ENCODE measurements at places on chromosomes 12 and 14.

- DNase-seq: no peak
Measured at GRCh38 chr12:99259040-99259934, 388.3 kb upstream of the GARIN6 start.

- peak; percentile 28 for DNase-seq
Measured at GRCh38 chr14:91138511-91139359, 24.9 kb downstream of the DGLUCY start.

DNA sequence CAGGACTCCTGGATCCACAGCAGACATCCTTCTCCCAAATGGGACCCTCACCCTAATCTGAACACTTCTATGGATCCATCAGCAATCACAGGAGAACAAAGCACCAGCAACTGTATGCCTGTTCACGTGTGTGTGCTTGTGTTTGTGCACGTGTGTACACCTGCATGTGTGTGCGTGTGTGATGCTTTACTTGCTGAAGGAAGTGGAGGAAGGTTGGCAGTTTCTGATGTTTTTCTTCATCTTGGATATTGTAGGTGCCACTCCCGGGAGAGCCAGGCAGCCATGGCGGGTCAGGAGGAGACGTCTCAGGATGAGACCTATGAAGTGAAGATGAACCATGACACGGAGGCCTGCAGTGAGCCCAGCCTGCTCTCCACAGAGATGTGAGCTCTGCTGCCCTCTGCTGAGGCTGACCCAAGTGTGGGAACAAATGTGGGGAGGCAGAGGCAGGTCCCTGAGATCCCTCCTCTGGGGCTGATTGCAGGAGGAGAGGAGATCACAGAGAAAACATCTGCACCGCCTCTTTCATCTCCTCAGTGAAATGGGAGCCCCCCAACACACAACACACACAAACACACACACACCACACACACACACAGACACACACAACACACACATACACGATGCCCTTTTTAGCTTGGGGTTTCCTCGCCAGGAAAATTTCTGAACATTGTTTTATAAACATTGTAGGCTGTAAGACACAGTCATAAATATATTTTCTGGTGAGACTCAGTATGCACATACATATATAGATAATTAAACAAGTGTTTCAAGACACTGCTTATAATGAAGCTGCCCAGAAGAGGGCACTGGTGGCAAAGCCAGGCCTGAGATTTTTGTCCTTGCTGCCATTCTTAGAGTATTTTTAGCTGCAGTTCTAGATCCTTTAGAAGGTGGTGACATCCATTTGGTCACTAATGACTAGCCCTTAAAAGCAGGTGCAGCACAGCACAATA is 112.2 kb upstream of the FKBP4 start:
- peak; percentile 47 for DNase-seq

GRCh38 chr12:123916729-123917128 is 55.9 kb downstream of the CCDC92 start:
- DNase-seq: no peak

- DNase-seq: no peak
Measured at GRCh38 chr14:58119381-58119780, 32.6 kb downstream of the ARMH4 start.

DNA sequence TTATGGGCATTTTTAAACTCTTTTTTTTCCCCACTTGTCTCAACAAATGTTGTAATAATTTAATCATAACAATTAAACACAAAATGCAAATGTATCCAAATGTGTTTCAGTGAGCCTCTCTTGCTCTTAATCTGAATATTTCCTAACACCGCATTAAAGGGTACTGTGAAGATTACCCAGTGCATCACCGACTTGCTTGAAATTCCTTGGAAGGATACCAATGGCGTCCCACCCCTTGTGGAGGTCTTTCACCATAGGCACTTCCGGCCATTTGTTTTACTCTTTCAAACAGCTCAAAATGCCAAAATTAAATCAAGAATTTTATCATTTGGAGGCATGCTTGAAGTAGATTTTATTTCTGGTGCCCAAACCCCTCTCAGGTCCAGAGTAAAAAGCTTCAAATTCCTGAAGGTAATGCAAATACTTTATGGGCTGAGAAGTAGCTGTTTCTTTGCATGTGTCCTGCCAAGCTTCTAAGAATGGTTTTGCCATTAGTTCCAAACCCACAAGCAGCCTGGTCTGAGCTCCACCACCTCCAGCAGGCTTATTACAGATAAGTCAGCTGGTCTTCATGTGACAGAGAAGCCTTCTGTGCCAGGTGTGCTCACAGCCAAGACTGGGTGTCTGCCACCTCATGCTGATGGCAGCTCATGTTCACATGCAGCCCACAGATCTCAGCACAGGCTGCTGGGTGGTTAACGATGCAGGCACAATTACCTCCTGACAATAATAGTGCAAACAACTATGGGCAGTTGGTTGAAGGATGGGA is 16.4 kb upstream of the NUDT4 start:
- no peak for DNase-seq

DNA sequence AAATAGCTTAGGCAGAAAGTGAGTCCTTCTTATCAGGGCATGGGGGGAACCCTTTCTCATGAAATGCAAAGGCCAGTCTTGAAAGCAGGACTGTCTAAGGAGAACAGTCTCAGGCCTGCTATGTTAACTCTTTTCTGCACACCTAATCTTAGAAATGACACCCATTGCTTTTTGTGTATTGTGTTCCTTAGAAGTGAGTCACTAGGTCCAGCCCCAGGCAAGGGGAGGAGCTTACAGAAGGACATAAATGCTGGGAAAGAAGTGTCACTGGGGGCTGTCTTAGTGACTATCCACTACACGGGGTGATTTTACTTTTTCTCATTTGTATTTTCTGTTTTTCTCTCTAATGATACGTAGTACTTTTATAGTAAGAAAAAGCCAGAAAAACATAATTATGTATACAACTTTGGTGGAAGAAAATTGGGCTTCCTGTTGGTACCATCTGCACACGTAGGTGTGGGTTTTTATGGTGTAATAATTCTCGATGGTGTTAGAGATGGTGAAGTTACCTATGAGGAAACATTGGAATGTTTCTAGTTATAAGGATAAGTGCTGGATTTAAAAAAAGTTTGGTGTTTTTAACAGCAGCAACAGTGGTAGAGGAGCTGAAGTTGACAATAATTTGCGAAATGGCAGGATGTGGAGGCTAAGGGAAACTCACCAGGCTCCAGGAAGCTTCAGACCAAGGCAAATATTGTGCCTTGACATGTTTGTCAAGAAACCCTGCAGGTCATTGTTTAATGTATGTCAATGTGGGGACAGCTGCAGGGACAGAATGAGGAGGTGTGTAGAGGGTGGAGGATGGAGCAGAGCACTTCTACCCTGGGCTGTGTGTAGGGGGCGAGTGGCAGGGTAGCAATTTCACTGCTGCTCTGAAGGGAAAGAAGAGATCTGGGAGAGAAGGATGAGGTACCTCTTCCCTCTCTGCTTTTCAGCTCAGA is 214.9 kb downstream of the KTN1 start:
- no peak for DNase-seq

GRCh38 chr14:77007975-77008421 is 20.5 kb downstream of the IRF2BPL start:
- DNase-seq: no peak

DNA sequence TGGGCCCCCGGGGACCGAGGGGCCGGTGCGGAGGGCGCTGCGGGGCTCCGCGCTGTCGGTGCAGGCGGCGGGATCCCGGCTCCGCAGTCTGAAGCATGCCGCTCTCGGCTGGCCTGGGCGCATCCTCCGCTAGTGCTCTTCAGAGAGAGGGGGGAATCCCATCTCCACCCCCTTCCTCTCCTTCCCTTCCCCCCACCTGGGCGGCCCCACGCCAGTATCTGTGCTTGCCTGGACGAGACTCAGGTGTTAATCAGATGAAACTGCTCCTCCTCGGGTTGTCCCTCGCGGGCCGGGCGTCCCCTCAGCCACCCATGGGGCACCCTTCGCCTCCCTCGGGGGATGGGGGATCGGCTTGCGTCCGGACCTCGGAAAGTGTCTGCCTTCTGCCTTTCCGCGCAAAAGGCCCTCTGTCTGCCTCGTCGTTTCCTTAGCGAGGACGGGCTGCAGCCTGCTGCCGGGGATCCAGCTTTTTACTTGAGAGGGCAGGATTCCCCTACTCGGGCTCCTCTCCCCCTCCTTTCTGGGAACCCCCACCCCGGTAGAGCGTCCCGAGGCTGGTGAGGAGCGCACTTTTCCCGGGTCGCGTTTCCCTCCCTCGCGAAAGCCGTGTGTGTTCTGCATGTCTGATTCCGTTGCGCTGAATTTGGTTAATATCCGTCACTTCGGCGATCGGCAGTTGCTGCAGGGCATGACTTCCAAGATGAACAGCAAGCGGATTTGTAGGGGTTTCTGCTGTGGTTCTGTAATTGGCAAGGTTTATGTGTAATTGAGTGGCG is 1.1 kb downstream of the GPHN start:
- peak; percentile 54 for DNase-seq

DNA sequence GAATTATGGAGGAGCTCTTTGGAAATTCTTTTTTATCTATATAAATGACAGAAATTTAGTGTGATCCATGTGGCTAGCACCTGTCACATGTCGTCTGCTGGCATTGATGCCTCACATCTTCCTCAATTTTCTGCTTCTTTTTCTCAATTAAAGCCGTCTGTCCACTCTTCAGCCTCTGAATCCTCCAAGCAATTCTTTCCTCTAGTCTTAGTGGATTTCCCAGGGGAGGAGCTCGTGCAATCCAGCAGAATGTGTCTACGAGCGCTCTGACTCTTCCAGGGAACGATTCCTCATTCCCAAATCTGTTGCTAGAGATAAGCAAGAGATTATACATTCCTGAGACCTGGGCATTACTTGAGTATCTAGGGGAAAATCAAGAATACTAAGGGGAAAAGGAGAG is 176.6 kb downstream of the EMP1 start:
- DNase-seq: no peak

GRCh38 chr14:81946834-81947798 is 413.5 kb upstream of the SEL1L start:
- no peak for DNase-seq

- DNase-seq: no peak
Measured at GRCh38 chr12:124310785-124311184, 15.9 kb downstream of the RFLNA start.

DNA sequence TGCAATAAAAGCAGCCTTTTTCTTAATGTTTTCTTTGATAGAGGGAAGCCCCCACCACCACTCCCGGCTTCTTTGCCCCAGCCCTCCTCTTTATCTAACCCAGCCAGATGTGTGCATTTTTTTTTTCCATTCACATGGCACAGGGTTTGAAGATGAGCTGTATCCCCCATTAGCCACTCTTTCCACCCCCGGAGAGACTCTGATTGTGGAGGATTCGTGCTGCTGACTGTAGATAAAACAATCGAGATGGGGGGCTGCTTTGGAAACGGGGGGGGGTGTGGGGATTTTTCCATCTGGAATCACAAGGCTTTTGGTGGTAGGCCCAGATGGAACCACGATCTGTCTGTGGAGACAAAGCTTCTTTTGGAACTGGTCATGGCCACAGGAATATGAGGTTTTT is 46.2 kb upstream of the VASH1 start:
- no peak for DNase-seq

- no peak for DNase-seq
Measured at GRCh38 chr14:96960598-96961116, 163.5 kb downstream of the VRK1 start.

GRCh38 chr14:74886001-74886400 is 4.3 kb downstream of the DLST start:
- no peak for DNase-seq

GRCh38 chr12:131106349-131106941 is 152.7 kb downstream of the ADGRD1 start:
- no peak for DNase-seq

- DNase-seq: no peak
Measured at GRCh38 chr14:101827286-101827685, 65.8 kb downstream of the PPP2R5C start.

DNA sequence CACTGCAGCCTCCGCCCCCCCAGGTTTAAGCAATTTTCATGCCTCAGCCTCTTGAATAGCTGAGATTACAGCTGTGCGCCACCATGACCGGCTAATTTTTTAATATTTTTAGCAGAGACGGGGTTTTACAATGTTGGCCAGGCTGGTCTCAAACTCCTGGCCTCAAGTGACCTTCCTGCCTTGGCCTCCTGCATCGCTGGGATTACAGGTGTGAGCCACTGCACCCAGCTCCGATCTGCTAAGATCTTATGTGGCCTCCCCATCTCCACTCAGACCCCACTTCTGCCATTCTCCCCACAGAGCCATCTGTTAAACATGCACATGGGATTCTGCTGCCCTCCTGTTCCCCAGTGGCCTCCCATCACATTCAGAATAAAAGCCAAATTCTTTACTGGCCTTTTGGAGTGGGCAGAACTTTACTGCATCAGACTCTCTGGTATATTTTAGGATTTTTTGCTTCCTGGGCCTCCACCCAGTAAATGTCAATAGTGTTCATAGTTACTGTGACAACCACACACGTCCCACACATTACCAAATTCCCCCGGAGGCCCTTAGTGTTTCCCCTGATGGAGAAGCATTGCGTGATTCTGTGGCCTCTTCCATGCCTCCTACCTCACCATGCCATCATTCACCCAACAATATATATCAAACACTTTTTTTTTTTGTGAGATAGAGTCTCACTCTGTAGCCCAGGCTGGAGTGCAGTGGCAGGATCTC is 96.3 kb downstream of the PTPN11 start:
- no peak for DNase-seq

DNA sequence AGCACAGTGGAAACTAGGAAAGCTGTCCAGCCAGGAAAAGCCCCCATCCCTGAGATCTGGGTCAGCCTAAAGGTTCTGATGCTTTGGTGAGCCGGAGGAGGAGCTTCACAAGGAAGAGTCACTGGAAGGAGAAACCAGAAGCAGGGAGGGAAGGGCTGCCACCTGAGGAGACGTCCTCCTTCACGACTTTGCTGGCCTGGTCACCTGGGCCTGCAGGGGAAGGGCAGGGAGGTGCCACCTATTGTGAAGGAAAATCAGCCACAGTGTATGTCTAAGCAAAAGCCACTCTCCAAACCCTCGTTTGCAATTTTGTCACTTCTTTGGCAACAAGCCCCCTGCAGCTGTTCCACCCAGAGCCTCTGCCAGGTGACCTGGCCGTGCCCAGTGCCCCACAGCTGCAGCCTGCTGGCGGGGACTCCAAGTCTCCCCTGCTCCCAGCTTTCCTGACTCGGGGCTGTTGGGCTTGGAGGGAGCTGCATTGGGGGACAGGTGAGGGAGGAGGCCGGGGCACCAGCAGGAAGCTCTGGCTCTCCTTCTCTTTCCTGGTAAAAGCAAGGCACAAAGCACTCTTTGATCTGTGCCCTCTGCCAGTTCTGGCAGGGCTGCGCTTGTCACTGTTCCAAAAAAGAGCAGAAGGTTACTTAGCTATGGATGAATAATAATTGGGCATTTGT is 120.9 kb upstream of the BCL2L14 start:
- DNase-seq: no peak

- no peak for DNase-seq
Measured at GRCh38 chr12:90589956-90590355, 365.0 kb downstream of the CCER1 start.

Data from activated T-cell treated with anti-CD3 and anti-CD28 coated beads, Interleukin-2, amount 50 U/mL, for 1 hour (primary cell).